Liver (tissue), 10 donors: ENCODE measurements at places on chromosomes 11 and 22.

GRCh38 chr11:69638941-69639681, 1.8 kb upstream of the CCND1 start:
- peak; percentile 81 for DNase-seq

- DNase-seq: no peak
Measured at GRCh38 chr22:28884747-28885350, 1.5 kb downstream of the ZNRF3 start.

GRCh38 chr11:6129011-6129410, 21.5 kb downstream of the OR56B4 start:
- no peak for DNase-seq

GRCh38 chr11:102546427-102546826, 15.9 kb upstream of the MMP7 start:
- DNase-seq: no peak

GRCh38 chr11:134642206-134642605, 230.2 kb upstream of the B3GAT1 start:
- DNase-seq: no peak

- DNase-seq: no peak
Measured at GRCh38 chr22:24433001-24433827, 5.8 kb downstream of the ADORA2A start.

DNA sequence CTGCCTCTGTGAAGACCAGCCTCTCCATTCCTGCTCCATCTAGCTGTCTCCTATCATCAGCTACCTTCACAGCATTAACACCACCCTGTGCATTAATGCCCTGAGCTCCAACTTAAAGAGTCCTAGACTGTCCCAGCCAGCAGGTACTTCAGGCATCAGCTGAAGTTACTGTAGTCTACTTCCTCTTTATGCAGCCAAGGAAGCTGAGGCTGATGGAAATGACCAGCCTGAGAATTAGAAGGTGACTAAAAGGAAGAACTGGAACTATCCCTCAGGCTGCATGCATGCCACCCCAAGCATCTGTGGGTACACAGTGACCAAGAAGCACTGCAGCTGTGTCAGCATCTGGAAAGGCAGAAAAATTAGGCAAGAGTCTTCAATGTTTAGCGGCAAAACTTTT, 28.2 kb downstream of the MS4A10 start:
- DNase-seq: no peak

GRCh38 chr11:64643920-64644646, 53.1 kb downstream of the SLC22A12 start:
- no peak for DNase-seq

DNA sequence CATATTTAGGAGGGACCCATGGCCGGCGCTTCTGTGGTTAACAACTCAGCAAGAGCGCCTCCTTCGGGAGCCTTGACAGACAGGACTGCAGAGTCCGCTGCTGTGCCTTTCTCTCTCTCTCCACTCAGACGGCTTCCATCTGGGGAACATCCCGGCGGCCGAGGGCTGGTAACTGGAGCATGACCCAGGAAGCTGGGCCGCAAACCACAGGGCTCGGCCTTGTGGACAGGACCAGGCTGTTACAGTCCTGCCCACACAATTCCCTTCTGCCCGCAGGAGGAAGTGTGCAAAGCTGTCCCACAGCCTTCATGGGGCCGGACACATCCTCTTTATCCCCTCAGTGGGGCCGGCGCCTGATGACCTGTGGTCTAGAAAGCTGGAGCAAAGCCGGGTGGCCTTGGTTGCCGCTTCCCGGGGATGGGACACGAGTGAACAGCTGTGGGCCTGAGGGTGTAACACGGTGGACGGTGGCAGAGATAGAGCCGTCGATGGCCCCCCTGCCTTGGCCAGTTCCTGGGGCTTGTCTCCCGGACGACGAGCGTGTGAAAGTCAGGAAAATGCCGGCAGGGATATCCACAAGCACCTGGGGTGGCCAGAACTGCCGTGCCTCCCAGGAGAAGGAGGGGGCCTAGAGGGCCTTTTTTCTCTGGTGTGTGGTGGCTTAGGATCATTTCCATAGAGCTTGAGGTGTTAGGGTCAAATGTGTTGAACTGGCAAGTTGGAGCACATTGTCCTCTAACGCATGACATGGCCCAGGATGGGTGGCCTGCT, 50.1 kb downstream of the FBLN1 start:
- DNase-seq: no peak

DNA sequence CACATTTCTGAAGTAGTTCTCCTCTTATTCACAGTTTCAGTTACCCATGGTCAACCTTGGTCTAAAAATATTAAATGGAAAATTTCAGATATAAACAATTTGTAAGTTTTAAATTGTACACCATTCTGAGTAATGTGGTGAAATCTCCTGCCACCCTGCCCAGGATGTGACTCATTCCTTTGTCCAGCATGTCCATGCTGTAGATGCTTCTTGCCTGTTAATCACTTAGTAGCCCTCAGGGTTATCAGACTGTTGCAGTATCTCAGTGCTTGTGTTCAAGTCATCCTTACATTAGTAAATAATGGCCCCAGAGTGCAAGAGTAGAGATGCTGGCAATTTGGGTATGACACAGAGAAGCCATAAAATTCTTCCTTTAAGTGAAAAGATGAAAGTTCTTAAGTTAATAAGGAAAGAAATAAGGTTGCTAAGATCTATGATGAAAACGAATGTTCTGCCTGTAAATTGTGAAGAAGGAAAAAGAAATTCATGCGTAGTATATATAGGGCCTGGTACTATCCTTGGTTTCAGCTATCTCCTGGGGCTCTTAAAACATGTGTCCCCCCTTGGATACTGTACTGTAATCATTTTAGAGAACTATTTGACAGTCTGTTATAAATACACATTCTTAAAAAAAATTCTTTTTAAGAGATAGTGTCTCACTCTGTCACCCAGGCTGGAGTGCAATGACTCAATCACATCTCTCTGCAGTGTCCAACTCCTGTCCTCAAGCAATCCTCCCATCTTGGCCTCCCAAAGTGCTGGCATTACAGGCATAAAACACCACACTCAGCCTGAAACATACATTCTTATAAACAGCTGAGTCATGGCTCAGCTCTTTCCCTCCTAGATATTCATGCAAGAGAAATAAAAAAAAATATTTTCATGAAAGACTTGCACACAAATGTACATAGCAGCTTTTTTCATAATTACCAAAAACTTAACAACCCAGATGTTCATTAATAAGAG, 31.3 kb downstream of the MTNR1B start:
- no peak for DNase-seq

DNA sequence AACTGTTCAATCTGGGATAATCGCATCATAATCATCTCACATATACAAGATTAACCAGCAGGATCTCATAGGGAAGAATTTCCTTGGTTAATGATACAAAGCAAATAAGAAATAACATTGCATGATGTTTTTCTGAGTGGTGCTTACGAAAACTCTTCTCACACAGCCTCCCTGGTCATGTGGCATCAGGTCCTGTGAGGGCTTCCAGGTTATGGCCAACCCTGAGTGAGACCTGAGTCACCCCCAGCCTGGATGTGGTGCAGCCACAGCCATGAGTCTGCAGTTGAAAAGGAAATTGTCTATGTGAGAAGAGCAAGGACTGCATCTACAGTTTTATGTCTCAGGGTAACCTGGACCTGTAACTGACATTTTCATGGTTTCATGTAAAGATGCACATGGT, 90.5 kb upstream of the XKR3 start:
- no peak for DNase-seq

DNA sequence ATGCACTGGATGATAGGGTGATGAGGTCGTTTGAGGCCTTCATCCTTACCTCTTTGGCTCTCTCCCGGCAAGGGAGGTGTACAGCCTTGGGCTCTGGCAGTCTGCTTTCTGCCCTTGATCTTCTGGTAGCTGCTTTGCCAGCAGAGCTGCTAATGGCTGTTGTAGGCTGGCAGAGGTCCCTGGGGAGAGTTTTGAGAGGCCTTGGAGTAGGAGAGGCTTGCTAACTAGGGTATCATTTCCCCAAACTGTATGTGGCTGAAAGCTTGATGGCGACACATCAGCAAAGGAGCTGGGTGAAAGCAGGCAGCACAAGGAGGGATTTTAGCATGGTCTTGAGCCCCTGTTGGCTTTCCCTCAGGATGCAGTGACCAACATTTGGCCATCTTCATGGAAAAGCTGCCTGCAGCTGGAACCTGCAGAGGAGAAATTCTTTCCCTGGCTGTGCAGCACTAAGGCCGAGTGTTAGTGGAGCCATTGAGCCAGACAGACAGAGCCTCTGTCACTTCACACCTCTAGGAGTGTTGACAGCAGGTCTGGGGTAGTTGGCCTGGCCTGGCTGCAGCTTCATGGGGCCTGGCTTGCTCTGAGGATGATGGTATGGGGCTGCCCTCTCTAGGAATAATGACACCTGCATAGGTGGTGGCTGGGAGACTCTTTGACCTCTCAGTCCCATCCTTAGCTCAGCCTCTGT, 3.5 kb upstream of the AMPD3 start:
- DNase-seq: no peak

DNA sequence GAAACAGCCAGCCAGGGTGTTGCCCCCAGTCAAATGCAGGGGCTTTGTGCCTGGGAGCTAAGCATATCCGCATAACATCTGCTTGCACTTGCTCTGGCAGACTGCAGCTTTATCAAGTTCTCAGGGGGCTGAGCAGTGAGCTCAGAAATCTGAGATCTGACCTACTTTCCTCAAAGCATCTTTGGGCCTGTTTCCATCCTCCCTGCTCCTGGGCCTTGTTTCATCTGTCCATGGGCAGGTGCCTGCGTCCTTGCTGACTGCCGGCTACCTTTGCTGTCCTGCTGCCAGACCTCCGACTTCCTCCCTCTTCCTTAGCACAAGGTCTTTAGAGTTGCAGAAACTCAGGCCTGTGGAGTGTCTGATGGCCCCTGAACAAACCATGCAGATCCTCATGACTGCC, 131.2 kb upstream of the B3GAT1 start:
- no peak for DNase-seq

- no peak for DNase-seq
Measured at GRCh38 chr22:27295605-27296004, 506.0 kb downstream of the MN1 start.

DNA sequence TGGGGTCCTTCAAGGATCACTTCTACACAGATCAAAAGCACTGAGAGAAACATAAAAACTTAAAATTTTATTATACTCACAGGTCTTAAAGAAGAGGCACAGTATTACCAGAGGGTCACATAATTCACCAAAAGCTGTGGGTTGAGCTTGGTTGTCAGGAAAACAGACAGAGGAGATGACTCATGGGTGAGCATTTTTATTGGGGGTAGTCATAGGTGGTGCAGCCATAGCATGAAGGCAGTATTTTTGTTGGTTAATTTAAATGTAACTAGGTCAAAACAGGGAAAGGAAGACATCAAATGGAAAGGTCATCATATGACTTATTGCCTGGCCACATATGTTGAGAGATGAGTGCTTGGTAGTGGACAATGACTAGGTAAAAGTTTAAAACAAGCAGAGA, 24.2 kb downstream of the OR5B17 start:
- no peak for DNase-seq

- DNase-seq: no peak
Measured at GRCh38 chr11:122181372-122181771, 65.4 kb upstream of the BLID start.

- no peak for DNase-seq
Measured at GRCh38 chr11:98630736-98631135, 390.0 kb upstream of the CNTN5 start.

- DNase-seq: no peak
Measured at GRCh38 chr11:126136507-126136906, 73.8 kb upstream of the CDON start.

DNA sequence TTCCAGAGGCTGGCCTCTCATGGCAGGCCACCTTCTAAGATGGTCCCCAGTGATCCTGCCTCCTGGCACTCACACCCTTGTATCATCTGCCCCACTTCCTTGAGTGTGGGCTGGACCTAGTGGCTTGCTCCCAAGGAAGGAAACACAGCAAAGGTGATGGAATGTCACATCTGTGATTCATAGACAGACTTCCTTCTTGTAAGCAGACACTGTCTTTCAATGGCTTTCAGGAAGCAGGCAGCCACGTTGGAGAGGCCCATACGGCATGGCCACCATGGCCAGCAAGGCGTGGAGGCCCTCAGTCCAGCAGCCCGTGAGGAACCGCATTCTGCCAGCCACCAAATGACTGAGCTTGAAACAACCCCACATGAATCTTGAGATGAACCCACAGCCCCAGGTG, 11.3 kb downstream of the LMO1 start:
- DNase-seq: no peak

GRCh38 chr11:78374917-78375316, 42.7 kb downstream of the GAB2 start:
- no peak for DNase-seq

GRCh38 chr11:131662317-131662972, 292.0 kb downstream of the NTM start:
- DNase-seq: no peak
